ENCODE measurements at places on chromosomes 7 and 10.

- DNase-seq = no peak
Observed at GRCh38 chr10:26242706-26243350, 26.3 kb downstream of the GAD2 start.

DNA sequence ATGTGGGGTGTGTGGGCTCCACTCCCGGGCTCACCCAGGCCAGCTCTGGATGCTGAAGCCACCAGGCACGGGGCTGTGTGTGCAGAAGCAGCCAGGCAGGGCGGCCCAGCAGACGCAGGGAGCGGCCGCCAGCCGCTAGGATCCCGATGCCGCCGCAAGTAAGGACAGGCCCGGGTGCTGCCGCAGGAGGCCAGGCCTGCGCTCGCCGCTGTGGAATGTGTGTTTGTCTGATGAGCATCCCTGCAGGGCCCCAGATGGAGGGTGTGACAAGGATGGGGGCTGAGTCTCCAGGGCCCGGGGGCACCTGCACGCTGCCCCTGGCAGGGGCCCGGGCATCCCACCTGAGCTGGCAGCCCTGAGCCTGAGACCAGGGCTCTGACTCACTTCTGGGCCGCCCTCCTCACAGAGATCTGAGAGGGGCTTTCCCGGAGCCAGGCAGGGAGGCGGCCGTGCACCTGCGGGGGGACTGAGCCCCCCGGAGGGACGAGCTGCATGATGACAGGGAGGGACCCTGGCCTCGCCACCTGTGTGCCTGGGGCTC is 101.5 kb downstream of the FOXL3 start:
- no peak for DNase-seq

GRCh38 chr10:112471878-112472487 is 25.0 kb downstream of the VTI1A start:
- DNase-seq = no peak

DNA sequence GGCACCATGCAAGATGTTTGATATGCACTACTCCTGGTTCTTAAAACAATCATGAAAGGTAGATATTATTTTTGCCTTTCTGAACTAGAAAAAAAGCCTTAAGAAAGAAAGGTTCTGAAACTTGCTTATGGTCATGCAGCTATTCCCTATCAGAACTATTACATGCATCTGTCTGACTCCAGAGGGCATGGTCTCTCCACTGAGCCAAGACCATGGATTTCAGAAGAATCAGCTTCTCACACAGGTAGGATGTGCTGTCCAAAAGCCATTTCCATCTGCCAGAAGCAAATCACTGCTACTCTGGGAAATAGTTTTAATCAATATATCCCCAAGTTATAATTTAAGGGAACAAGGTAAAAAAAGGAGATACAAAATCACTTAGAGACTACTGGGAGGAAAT is 69.5 kb downstream of the STK17A start:
- no peak for DNase-seq

DNA sequence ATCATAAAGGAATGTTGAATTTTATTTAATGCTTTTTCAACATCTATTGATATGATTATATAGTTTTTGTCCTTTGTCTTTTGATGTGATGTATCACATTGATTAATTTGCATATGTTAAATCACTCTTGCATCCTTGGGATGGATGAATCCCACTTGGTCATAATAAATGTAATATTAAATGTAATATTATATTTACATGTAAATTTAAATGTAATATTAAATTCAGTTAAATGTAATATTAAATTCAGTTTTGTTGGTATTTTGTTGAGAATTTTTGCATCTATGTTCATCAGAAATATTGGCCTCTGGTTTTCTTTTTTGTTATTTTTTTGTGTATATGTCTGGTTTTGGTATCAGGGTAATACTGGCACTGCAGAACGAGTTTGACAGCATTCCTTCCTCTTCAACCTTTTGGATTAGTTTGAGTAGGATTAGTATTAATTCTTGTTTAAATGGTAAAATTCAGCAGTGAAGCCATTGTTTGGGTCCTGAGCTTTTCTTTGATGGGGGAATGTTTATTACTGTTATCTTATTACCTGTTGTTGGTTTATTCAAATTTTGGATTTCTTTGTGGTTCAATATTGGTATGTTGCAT is 37.8 kb downstream of the ABCA13 start:
- DNase-seq = no peak
